ENCODE measurements at places on chromosomes 2 and 18.

DNA sequence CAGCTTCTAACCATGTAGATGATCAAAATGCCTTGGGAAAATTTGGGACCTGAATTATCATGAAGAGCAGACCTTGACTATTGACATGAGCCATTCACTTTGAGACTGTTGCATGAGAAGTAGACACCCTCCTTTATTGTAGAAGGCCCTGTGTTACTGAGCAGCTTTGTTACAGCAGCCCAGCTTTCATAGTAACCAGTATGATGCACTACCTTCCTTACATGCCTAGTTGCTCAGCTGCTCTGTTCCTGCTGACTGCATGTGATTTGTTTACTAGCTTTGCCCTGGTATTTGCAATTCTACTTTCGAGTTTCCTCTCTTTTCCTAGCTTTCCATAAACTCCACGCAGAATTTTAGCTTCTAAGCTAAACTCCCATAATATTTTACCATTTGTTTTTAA lies 11.2 kb upstream of the FN1 start:
- DNase-seq, result no peak

- no peak for DNase-seq
These were observed 77.1 kb downstream of the BCL11A start for GRCh38 chr2:60476206-60476954.

GRCh38 chr18:22639026-22639463 lies 221.3 kb upstream of the CTAGE1 start:
- DNase-seq, result no peak

- DNase-seq, result no peak
These were observed 36.3 kb downstream of the AOX1 start for GRCh38 chr2:200622106-200622505.
